Cardiac muscle cell (in vitro differentiated cells and primary cell): ENCODE measurements at places on chromosomes 11 and 22. TPM values are rescaled to one million over a fixed set of nuclear protein-coding genes. Genes with fewer than 3 reads are reported as not detected.

Gene CSNK2A3
- total RNA-seq: 0.85 and 1.1 TPM in 2 replicates

Gene GGTLC3
- 1.2 TPM in 2 replicates for total RNA-seq

Gene CEP126
- 0.53 and 1.2 TPM in 2 replicates for total RNA-seq

Gene TMEM223
- 87.1 and 88.9 TPM in 2 replicates for total RNA-seq

Gene OR51I2
- total RNA-seq: not detected in 2 replicates

Gene VPREB1
- total RNA-seq: not detected in 2 replicates

Gene LYVE1
- total RNA-seq: not detected in 2 replicates

Gene KIF18A
- total RNA-seq: 4.1 and 16.1 TPM in 2 replicates

Gene DDX17
- 682 and 855 TPM in 2 replicates for total RNA-seq

Gene SERPIND1
- 0.88 and 1.3 TPM in 2 replicates for total RNA-seq

DNA sequence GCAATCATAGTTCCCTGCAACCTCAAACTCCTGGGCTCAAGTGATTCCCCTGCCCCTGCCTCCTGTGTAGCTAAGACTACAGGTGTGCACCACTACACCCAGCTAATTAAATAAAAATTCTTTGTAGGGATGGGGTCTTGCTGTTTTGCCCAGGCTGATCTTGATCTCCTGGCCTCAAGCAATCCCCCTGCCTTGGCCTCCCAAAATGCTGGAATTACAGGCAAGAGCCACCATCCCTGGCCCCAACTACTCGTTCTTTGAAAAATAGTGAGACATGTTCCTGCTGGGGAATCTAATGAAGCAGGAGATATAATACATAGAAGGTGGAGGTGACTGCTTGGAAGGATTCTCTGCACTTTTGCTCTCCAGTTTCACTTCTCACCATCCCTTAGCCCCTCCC lies 40.1 kb upstream of the RFPL3 start:
- H3K27ac ChIP-seq: no peak overlapping the region
- no peak overlapping the region for H3K4me3 ChIP-seq
- no peak for DNase-seq
- no peaks in the 10 kb centered on the region for H3K4me1 ChIP-seq

DNA sequence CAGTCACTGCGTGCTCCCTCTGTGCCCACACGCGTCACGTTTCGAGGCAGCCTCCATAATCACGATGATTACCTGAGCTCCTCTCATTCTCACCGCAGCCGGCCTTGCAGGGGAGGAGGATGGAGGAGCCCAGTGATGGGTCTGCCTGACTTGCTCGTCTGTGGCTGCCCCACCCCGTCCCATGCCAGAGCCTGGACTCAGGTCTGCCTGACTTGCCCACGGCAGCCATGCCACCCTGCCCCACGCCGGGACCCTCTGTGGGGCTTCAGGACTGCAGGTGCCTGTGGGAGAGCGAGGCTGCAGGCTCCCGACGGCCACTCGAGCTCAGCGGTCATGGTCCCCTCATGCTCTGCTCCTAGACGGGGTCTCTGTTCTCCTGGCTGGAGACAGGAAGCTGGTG lies 1025.1 kb downstream of the BRD1 start:
- no peak overlapping the region for H3K4me3 ChIP-seq
- no peak for DNase-seq
- H3K36me3 ChIP-seq: no peaks in the 10 kb centered on the region
- no peaks in the 10 kb centered on the region for H3K27me3 ChIP-seq
- no peak overlapping the region for H3K27ac ChIP-seq
- H3K4me1 ChIP-seq: no peaks in the 10 kb centered on the region

DNA sequence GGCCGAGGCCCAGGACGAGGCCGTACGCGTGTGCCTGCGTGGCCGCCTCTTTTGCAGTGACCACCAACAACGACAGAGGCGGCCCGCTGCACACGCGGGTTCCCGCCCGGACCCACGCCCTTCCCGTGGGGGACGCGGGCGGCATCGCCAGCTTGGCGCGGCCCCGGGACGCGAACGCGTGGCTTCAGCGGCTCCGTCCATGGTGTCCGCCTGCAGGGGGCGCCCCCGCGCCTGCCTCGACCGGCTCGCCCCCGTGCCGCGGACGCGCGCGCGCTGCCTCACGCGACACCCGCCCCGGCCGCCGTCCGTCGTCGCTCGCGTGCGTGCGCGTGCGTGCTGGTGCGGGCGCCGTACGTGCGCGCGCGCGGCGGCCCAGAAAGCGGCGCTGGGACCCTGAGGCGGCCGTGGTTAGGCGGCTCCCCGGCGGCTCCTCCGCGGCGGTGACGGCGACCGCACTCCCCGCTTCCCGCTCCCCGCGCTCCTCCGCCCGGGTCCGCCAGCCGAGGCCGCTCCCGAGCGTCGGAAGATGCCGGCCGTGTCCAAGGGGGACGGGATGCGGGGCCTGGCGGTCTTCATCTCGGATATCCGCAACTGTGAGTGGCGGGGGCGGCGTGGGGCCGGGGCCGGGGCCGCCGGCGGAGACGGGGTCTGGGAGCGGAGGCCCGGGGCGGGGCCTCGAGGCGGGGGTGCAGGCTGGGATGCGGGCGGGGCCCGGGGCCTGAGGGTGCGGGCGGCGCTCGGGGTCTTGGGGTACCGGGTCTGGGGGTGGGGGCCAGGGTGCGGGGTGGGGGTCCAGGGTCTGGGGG lies at the start of gene AP2A2:
Gene AP2A2 (plus strand): TSS at position 375 of the 806 bp plus-strand sequence. CDS start 152 bp downstream, at position 527.
- H3K36me3 ChIP-seq: peaks cover 3% of the 10 kb centered on the region
- H3K27me3 ChIP-seq: no peaks in the 10 kb centered on the region
- peak within 1 kb of the TSS; percentile 92 for H3K27ac ChIP-seq

GRCh38 chr22:44586351-44586990 lies 88.4 kb upstream of the RTL6 start:
- no peak for DNase-seq
- H3K4me1 ChIP-seq: no peaks in the 10 kb centered on the region
- no peak overlapping the region for H3K27ac ChIP-seq
- no peak overlapping the region for H3K4me3 ChIP-seq

DNA sequence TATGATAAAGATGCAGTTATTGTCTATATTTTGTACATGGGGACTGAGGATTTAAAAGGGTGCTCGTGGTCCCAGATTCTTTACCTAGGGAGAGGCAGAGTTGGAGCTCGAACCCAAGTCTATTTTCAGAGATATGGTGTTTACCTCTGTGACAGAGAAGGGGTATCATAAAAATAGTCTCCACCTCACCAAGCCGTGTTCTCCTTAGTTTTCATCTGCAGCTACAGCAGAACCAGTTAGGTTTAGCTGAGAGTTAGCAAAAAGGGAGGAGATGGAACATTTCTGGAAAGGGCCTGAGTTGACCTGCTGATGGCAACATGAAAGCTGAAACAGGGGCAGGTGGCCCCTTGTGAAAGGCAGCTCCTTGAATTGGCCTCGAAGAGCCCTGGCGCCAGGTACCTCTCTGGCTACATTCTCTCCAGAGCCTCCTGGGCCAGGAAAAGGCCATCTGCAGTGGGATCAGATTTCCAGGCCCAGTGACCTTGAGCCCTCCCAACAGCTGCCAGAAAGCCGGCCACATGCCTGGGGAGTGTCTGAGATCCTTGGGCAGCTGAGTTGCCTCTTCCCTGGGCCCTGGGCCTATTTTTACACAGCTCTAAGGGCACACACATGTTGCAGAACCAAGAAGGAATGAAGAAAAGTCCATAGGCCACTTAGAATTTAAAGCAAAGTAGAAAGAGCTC lies 136.6 kb downstream of the NAV2 start:
- DNase-seq: no peak
- peaks cover 20% of the 10 kb centered on the region for H3K4me1 ChIP-seq
- H3K27ac ChIP-seq: peak overlapping the region; percentile 38
- H3K4me3 ChIP-seq: no peak overlapping the region

DNA sequence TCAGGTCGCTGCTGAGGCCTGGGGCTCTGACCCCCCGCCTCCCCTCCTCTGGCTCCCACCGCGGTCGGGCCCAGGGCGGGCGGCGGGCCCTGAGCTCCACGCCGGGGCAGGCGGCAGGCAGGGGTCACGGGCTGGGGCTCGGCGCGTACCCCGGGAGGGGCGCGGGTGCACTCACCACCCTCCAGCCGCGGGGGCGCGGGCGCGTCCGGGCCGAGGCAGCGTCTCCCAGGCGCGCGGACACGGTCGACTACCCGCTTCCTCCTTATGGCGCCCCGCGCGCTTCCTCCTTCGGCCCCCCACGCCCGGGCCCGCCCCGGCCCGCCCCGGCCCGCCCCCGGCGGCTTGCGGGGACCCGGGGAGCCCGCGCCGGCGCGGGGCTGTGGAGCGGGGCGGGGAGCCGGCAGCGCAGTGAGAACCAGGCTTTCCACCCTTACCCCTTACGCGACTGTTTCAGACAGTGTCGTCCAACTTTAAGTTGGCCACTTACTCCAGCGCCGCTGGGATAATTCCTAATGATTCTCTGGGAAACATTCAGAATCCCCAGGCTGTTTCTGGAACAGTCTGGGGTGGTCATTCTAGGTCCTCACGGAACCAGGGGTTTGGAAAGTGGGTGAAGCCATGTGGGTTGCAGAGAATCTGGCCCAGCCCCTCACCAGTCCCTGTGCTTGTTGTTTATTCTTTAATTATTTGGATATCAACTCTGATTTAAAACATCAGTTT lies at the start of gene BID:
Gene BID (minus strand): TSS at position 264 of the 720 bp plus-strand sequence. CDS start 24,353 bp downstream, outside the sequence.
- H3K27ac ChIP-seq: no peak within 1 kb of the TSS
- H3K4me3 ChIP-seq: peak within 1 kb of the TSS; percentile 74
- H3K36me3 ChIP-seq: no peaks in the 10 kb centered on the region
- DNase-seq: peak; percentile 53

GRCh38 chr22:27670701-27671412 lies 130.7 kb downstream of the MN1 start:
- no peaks in the 10 kb centered on the region for H3K27me3 ChIP-seq
- peak; percentile 94 for DNase-seq
- no peak overlapping the region for H3K4me3 ChIP-seq
- peaks cover 33% of the 10 kb centered on the region for H3K4me1 ChIP-seq

DNA sequence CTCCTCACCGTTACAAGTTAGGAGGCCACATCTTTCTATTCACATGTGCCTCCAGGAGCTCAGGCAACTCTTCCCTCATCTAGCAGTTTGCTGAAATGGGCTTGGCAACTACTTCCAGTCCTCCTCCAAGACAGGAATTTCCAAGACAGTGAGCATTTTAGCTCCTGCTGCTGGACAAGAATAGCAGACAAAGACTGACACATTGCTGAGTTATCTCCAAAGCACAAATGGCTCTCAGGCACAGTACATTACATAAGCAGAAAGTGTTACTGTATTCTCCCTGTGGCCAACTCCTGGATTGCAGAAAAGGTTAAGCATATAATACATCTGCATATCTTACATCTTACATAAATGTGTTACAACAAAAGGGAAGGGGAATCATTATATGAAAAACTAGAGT lies 83.2 kb upstream of the POU2AF2 start:
- H3K27me3 ChIP-seq: no peaks in the 10 kb centered on the region
- H3K4me1 ChIP-seq: no peaks in the 10 kb centered on the region
- DNase-seq: peak; percentile 67
- H3K4me3 ChIP-seq: no peak overlapping the region
- H3K36me3 ChIP-seq: no peaks in the 10 kb centered on the region
- H3K27ac ChIP-seq: no peak overlapping the region

GRCh38 chr11:3158821-3159220 lies 6.3 kb downstream of the OSBPL5 start:
- H3K4me1 ChIP-seq: peaks cover 55% of the 10 kb centered on the region
- H3K27me3 ChIP-seq: no peaks in the 10 kb centered on the region
- no peaks in the 10 kb centered on the region for H3K36me3 ChIP-seq
- H3K27ac ChIP-seq: no peak overlapping the region
- no peak for DNase-seq

GRCh38 chr11:102138670-102139069 lies 28.4 kb downstream of the YAP1 start:
- H3K4me1 ChIP-seq: peaks cover 45% of the 10 kb centered on the region
- no peaks in the 10 kb centered on the region for H3K27me3 ChIP-seq
- peak overlapping the region; percentile 94 for H3K27ac ChIP-seq
- H3K36me3 ChIP-seq: no peaks in the 10 kb centered on the region

DNA sequence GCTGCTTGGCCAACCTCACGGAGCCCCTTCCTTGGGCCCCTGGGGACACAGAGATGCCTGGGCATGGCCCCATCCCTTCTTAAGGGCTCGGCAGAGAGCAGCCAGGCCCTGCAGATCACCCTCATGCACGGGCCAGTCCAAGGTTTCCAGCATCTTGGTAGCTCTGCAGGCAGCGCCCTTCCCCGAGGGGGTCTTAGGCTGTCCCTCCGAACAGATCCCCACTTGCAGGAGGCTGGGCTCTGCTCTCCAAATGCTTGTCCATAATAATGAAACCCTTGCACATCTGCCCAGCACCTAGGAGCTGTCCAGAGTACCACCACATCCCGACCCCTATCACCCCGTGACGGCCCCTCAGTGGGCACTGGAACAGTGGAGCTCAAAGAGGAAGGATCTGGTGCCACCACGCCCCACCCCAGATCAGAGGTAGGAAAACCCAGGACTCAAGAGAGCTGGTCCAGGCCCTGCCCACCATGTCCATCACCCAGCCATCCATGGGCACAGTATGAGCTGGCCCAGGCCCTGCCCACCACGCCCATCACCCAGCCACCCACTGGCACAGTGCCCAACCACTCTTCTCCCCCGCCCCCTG lies 92.5 kb upstream of the PRR5 start:
- H3K4me3 ChIP-seq: no peak overlapping the region
- H3K36me3 ChIP-seq: no peaks in the 10 kb centered on the region
- H3K27me3 ChIP-seq: no peaks in the 10 kb centered on the region

DNA sequence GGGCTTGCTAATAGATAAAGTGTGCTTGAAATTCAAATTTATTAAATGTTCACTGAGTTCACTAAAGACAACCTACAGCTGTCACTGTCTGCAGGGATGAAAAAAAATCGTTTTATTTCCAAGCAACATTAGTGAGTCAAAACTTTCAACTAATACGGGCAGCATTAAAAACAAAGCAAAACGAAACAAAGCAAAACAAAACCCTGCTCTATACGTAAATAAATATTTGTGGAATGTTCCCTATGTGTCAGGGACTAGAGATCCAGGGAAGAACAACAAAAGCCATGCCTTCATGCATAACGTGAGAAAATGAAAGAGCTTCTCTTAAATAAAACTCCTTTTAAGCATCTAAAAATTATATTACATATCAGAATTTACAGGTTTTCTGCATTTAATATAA lies 553 bp downstream of the NAALAD2 start:
- H3K4me3 ChIP-seq: peak overlapping the region; percentile 80
- no peaks in the 10 kb centered on the region for H3K36me3 ChIP-seq
- peaks cover 10% of the 10 kb centered on the region for H3K4me1 ChIP-seq
- no peaks in the 10 kb centered on the region for H3K27me3 ChIP-seq
- H3K27ac ChIP-seq: no peak overlapping the region

- no peaks in the 10 kb centered on the region for H3K36me3 ChIP-seq
- DNase-seq: no peak
- H3K4me3 ChIP-seq: no peak overlapping the region
- no peak overlapping the region for H3K27ac ChIP-seq
Measured at GRCh38 chr11:102436561-102436960, 16.0 kb downstream of the TMEM123 start.

DNA sequence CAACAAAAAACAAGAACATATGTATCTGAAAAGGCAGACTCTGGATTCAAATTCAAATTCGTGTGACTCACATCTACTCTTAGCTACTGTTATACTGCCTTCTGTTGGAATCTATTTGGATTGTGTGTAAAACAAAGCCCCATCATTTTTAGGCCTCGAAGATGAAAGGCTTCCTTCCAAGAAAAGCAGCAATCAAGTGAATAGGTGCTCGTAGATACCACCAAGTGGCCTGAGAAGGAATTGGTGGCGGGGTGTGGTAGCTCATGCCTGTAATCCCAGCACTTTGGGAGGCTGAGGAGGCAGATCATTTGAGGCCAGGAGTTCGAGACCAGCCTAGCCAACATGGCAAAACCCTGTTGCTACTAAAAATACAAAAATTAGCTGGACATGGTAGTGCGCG lies 4.2 kb downstream of the GRAMD1B start:
- H3K4me1 ChIP-seq: peaks cover 5% of the 10 kb centered on the region
- H3K4me3 ChIP-seq: no peak overlapping the region
- peaks cover 9% of the 10 kb centered on the region for H3K36me3 ChIP-seq
- H3K27me3 ChIP-seq: no peaks in the 10 kb centered on the region
- no peak for DNase-seq
